Astrocyte (in vitro differentiated cells and primary cell): ENCODE measurements at places on chromosomes 16 and 17. TPM values are rescaled to one million over a fixed set of nuclear protein-coding genes. Genes with fewer than 3 reads are reported as not detected.

The RNF112 gene
- total RNA-seq = 0.36 and 0.96 TPM in 2 replicates

The TMEM114 gene
- not detected in 2 replicates for total RNA-seq

The P2RX1 gene
- not detected in 2 replicates for total RNA-seq

The TMEM231 gene
- total RNA-seq = 10.5 and 10.7 TPM in 2 replicates

The PRSS33 gene
- total RNA-seq = not detected in 2 replicates

The C17orf67 gene
- 2.2 and 2.8 TPM in 2 replicates for total RNA-seq

The FKBP10 gene
- total RNA-seq = 446 and 584 TPM in 2 replicates

The PRR29 gene
- total RNA-seq = 0.54 and 0.94 TPM in 2 replicates

The NEK8 gene
- total RNA-seq = 4.3 TPM in 2 replicates

DNA sequence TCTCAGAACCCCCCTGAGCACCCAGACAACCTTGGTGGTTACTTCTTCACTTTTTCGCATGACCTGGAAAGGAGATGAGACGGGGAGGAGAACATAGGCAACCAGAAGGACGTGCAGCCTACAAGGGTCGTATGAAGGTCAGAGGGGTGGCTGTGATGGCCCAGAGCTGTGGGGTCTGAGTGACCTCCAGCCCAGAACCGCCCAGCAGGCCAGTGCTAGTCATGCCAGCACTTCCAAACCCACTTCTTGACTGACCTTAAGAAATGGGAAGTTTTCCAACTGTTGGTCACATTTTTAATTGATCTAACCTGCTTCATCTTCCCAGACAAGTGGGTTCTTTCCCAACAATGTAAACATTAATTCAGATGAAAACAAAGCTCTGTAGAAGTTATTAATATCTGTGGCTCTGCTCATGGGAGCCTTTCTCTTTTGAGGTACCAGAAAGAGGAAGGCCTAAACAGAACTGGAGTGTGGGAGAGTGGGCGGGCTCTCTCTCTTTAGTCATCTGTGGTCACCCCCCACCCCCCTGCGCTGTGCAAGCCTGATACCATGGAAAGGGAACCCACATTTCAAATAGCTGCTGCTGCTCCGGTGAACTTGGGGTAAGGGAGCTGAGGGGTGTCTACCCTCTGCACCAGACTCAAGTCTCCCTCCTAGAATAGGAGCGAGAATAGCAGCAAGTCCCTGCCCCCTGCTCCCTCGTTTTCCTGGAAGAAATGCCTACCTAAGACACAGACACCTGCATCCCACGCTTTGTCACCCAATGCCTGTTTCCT lies 101.6 kb downstream of the RAB11FIP4 start:
- no peaks in the 10 kb centered on the region for H3K4me1 ChIP-seq
- no peak overlapping the region for H3K4me3 ChIP-seq
- no peak overlapping the region for H3K27ac ChIP-seq
- DNase-seq = no peak

DNA sequence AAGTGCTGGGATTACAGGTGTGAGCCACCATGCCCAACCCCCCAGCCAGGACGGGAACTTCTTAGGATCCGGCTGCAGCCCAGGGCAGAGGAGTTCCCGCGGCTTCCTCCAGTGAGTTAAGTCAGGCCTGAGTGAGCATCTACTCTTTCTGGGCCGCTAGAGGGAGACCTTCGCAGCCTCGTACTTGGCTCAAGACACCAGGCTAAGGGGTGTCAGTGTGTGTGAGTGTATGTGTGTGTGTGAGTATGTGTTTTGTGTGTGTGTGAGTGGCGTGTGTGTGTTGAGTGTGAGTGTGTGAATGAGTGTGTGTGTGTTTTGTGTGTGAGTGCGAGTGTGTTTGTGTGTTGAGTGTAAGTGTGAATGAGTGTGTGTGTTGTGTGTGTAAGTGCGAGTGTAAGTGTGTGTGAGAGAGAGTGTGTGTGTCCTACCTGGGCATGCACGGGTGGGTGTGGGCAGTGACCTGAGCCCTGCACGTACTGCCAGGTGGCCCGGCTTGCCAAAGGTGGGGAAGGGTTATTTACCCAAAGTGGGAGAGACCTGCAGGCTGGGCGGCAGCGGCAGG lies 58.5 kb downstream of the TMEM235 start:
- peak; percentile 83 for DNase-seq
- H3K27me3 ChIP-seq = no peaks in the 10 kb centered on the region
- no peak overlapping the region for H3K27ac ChIP-seq

- H3K4me3 ChIP-seq = no peak overlapping the region
- H3K36me3 ChIP-seq = no peaks in the 10 kb centered on the region
- H3K27me3 ChIP-seq = peaks cover 2% of the 10 kb centered on the region
- DNase-seq = no peak
- no peak overlapping the region for H3K27ac ChIP-seq
Observed at GRCh38 chr17:35167666-35168065, 20.0 kb downstream of the UNC45B start.

- H3K27me3 ChIP-seq = peaks cover 30% of the 10 kb centered on the region
- no peak overlapping the region for H3K4me3 ChIP-seq
Observed at GRCh38 chr16:66294507-66294906, 72.0 kb upstream of the CDH5 start.

- no peak overlapping the region for H3K4me3 ChIP-seq
- H3K4me1 ChIP-seq = peaks cover 47% of the 10 kb centered on the region
- no peaks in the 10 kb centered on the region for H3K27me3 ChIP-seq
- H3K27ac ChIP-seq = no peak overlapping the region
Observed at GRCh38 chr17:40103071-40103661, 2.8 kb upstream of the NR1D1 start.

GRCh38 chr17:78617511-78618061 lies 40.4 kb upstream of the DNAH17 start:
- no peak overlapping the region for H3K4me3 ChIP-seq
- DNase-seq = no peak
- peaks cover 4% of the 10 kb centered on the region for H3K27me3 ChIP-seq
- H3K27ac ChIP-seq = no peak overlapping the region
- no peaks in the 10 kb centered on the region for H3K4me1 ChIP-seq
- no peaks in the 10 kb centered on the region for H3K36me3 ChIP-seq

- peaks cover 5% of the 10 kb centered on the region for H3K27me3 ChIP-seq
- no peak overlapping the region for H3K4me3 ChIP-seq
- no peaks in the 10 kb centered on the region for H3K36me3 ChIP-seq
- H3K27ac ChIP-seq = no peak overlapping the region
- H3K4me1 ChIP-seq = no peaks in the 10 kb centered on the region
Observed at GRCh38 chr17:54891176-54891821, 9.4 kb upstream of the TOM1L1 start.

GRCh38 chr17:59425085-59425931 lies 93.9 kb downstream of the YPEL2 start:
- DNase-seq = no peak
- H3K27ac ChIP-seq = peak overlapping the region; percentile 19
- peaks cover 31% of the 10 kb centered on the region for H3K4me1 ChIP-seq
- H3K27me3 ChIP-seq = no peaks in the 10 kb centered on the region
- no peak overlapping the region for H3K4me3 ChIP-seq

DNA sequence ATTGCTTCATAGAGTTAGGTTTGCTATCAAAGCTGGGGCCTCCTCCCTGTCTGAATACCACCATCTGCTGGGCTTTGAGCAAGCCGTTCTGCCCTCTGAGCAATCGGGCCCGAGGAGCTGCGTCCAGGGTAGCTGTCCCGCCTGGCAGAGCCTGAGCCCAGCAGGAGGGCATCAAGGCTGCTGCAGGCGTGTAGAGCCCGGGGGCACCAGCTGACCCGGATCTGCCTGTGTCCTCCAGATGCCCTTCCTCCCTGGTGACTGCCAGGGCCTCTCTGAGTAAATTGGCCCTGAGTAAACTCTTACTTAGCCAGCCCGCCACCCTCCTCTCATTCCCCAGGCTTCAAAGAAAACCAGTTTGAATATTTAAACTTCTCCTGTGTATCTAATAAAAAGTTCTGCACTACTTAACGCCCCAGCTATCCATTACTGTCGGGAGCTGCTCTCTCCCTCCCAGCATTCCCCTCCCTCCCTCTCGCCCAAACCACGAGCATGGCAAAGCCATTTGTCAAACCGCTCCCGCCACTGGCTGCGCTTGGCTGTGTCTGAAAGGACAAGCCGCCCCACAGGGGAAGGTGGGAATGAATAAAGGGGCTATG lies 16.4 kb downstream of the CDK5RAP3 start:
- no peaks in the 10 kb centered on the region for H3K27me3 ChIP-seq
- H3K27ac ChIP-seq = no peak overlapping the region
- no peak overlapping the region for H3K4me3 ChIP-seq
- H3K4me1 ChIP-seq = peaks cover 12% of the 10 kb centered on the region
- peak; percentile 44 for DNase-seq
- peaks cover 3% of the 10 kb centered on the region for H3K36me3 ChIP-seq

- H3K4me3 ChIP-seq = no peak overlapping the region
- H3K27me3 ChIP-seq = peaks cover 20% of the 10 kb centered on the region
- no peaks in the 10 kb centered on the region for H3K4me1 ChIP-seq
- no peaks in the 10 kb centered on the region for H3K36me3 ChIP-seq
Observed at GRCh38 chr17:48373130-48373830, 56.7 kb downstream of the SKAP1 start.

DNA sequence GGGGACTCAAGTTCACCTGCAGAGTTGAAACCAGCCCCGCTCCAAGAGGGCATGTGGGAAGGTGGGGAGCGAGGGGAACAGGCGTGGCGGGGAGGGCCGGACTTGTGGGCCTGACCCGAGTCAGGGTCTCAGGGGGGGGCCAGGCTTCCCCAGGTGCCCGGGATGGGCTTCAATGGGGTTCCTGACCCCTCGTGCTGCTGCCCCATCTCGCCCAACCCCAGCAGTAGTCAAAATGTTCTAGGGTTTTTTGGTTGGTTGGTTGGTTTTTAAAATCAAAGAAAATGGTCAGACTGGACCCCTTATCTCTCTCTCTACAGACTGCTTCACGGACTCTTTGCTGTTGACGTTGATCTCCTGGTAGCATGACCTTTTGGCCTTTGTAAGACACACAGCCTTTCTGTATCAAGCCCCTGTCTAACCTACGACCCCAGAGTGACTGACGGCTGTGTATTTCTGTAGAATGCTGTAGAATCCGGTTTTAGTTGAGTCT lies 69.5 kb downstream of the AMFR start:
- H3K4me1 ChIP-seq = peaks cover 25% of the 10 kb centered on the region
- H3K27ac ChIP-seq = peak overlapping the region; percentile 90
- no peaks in the 10 kb centered on the region for H3K36me3 ChIP-seq

DNA sequence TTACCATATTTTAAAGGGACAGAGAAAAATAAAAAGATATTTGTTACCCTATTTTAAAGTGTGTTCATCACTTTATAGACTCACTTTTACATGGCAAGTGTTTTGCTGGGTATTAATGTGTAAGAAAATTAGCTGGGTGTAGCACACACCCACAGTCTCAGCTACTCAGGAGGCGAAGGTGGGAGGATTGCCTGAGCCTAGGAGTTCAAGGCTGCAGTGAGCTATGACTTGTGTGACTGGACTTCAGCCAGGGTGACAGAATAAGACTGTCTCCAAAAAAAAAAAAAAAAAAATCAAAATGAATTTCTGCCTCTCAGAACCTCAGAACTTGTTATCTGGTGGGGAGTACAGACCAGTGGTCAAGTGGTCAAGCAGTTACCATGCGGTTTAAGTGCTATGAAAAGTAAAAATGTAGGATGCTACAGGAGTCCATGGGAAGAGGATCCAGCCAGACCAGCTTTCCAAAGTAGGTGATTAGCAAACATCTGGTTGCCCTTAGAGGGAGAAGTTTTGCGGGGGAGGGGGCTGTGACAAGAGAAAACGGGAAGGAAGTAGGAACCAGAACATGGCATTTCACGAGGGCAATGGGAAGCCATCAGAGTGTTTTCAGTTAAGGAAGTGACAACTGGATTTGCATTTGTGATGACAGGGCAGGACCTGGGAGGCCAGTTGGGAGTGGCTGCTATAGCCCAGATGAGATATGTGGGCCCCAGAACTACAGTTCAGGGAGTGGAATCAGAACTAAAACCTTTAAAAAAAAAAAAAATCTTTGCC lies 13.9 kb downstream of the CNEP1R1 start:
- no peaks in the 10 kb centered on the region for H3K4me1 ChIP-seq
- H3K36me3 ChIP-seq = peaks cover 6% of the 10 kb centered on the region
- H3K4me3 ChIP-seq = no peak overlapping the region
- no peaks in the 10 kb centered on the region for H3K27me3 ChIP-seq
- H3K27ac ChIP-seq = no peak overlapping the region

DNA sequence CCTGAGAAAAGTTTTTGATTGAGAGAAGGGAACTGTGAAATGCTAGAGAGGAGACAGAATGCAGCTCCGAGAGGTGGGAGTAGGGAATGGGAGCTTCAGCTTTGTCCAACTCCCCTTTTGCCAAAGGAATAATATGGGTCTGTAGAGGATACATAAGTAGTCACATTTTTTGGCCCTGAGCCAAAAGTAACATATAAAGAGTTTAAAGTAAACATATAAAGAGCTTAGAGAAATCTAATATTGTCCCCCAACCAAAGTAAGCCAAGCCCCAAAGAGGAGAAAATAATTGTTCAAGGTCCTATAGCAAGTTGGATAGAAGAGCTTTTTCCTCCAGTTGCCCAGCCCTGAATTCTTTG lies 215.1 kb downstream of the TMEM114 start:
- DNase-seq = no peak
- H3K36me3 ChIP-seq = no peaks in the 10 kb centered on the region
- no peak overlapping the region for H3K4me3 ChIP-seq
- H3K27ac ChIP-seq = no peak overlapping the region

- peaks cover 38% of the 10 kb centered on the region for H3K27me3 ChIP-seq
- no peaks in the 10 kb centered on the region for H3K36me3 ChIP-seq
- no peak overlapping the region for H3K27ac ChIP-seq
- peaks cover 13% of the 10 kb centered on the region for H3K4me1 ChIP-seq
- no peak for DNase-seq
Observed at GRCh38 chr16:3028716-3029319, 5.0 kb downstream of the THOC6 start.

GRCh38 chr17:5629128-5629527 lies 44.8 kb upstream of the NLRP1 start:
- DNase-seq = no peak
- no peaks in the 10 kb centered on the region for H3K36me3 ChIP-seq
- no peak overlapping the region for H3K4me3 ChIP-seq
- H3K4me1 ChIP-seq = no peaks in the 10 kb centered on the region

DNA sequence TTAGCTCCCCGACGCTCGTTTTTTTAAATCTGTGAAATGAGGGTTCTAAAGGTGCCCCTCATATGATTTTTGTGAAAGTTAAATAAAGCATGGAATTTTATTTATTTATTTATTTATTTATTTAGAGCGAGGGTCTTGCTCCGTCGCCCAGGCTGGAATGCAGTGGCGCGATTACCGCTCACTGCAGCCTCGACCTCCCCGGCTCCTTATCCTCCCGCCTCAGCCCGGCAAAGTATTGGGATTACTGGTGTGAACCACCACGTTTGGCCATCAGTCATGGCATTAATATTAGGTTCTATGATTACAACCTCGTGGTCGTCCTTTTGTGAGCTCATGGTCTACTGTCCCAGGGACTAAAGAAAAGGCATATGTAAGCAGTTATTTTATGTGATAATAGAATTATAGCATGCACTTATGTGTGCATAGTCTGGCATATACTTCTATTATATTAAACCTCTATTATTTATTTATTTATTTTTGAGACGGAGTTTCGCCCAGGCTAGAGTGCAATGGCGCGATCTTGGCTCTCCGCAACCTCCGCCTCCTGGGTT lies 557 bp upstream of the LUC7L start:
- no peak for DNase-seq
- H3K27ac ChIP-seq = no peak overlapping the region
- H3K4me3 ChIP-seq = peak overlapping the region; percentile 92
- no peaks in the 10 kb centered on the region for H3K27me3 ChIP-seq
- H3K4me1 ChIP-seq = peaks cover 15% of the 10 kb centered on the region

- H3K27ac ChIP-seq = no peak overlapping the region
- H3K4me1 ChIP-seq = no peaks in the 10 kb centered on the region
- no peaks in the 10 kb centered on the region for H3K36me3 ChIP-seq
- no peak overlapping the region for H3K4me3 ChIP-seq
Observed at GRCh38 chr16:65994291-65994690, 372.2 kb upstream of the CDH5 start.
